ENCODE measurements at places on chromosomes 3 and 15.

- DNase-seq, result no peak
These were observed 16.0 kb downstream of the TRAIP start for GRCh38 chr3:49840388-49840787.

DNA sequence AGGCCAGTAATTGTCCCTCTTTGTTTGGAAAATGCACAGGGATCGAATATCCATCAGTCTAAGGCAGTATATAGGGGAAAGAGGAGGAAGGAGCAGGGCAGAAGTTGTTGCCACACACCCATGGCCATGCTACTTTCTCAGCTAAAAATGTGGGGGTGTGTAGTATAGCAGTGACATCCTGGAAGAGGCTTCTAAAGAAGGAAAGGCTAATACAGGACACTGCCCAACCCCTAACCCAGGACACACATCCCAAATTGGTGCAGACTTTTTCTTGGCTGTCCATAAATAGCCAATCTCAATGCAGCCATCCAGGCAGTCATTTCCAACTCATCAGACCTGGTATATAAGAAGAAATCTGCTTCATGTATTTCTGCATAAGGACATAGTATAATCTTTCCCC, 33.1 kb upstream of the LRRN1 start:
- DNase-seq, result no peak

DNA sequence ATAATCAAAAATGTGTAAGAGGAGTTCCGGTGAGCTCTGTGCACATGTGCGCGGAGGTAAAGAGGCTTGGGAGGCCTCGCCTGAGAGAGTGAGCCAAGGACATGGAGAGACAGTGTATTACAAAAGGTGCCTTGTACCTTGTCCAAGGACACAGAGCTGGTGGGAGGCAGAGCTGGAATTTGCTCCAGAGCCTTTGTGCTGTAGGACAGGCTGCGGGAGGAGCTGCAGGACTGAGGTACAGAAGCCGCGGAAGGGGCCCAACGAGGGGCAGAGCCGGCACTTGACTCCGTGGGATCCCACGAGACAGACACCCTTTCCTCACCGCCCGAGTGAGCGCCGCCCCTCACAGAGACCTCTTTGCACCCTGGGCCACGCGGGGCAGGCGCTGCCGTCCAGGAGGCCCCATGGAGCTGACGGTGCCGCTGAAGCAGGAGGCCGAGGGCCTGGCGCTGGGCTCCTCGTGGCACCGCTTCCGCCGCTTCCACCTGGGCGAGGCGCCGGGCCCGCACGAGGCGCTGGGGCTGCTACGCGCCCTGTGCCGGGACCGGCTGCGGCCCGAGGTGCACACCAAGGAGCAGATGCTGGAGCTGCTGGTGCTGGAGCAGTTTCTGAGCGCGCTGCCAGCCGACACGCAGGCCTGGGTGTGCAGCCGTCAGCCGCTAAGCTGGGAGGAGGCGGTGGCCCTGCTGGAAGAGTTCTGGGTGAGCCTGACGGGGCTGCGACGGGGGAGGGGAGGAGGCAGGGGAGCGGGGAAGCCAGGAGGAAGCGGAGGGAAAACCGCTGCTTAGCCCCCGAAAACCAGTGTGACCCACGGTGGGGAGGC, 68.7 kb downstream of the SLTM start:
- DNase-seq, result no peak

GRCh38 chr3:175477651-175478224, 618.6 kb downstream of the NAALADL2 start:
- no peak for DNase-seq

DNA sequence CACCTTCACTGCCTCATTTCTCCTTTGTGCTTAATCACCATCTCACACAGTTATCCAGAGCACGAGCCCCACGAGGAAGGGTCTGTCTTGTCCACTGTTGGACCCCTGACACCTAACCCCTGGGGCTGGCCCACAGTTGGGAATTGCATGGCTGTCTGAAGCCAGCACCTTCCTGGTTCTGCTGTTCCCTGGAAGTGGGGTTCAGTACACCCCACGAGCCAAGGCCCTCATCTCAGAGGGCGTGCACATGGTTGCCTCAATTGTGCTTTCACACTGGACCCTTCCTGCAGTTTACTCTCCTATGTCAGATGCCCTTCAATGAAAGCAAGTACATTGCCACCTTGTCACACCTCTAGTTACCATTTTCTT, 30.7 kb downstream of the BTD start:
- no peak for DNase-seq

Data from CD4-positive, alpha-beta T cell (primary cell).